ENCODE measurements at places on chromosomes 13 and 19.
A peak's percentile ranks its signal among the peaks of the same experiment; 100 is the strongest.

- no peak for DNase-seq
- no peaks in the 10 kb centered on the region for H3K27me3 ChIP-seq
- no peaks in the 10 kb centered on the region for H3K36me3 ChIP-seq
- no peak overlapping the region for H3K27ac ChIP-seq
Measured at GRCh38 chr13:103184413-103184812, 118.2 kb upstream of the SLC10A2 start.

GRCh38 chr19:28427376-28428083 is 785.4 kb downstream of the UQCRFS1 start:
- H3K4me3 ChIP-seq = no peak overlapping the region
- no peaks in the 10 kb centered on the region for H3K27me3 ChIP-seq
- no peak overlapping the region for H3K27ac ChIP-seq

- H3K4me3 ChIP-seq = no peak overlapping the region
- H3K4me1 ChIP-seq = peaks cover 9% of the 10 kb centered on the region
- H3K27me3 ChIP-seq = no peaks in the 10 kb centered on the region
- no peak for DNase-seq
- no peak overlapping the region for H3K27ac ChIP-seq
- peaks cover 19% of the 10 kb centered on the region for H3K36me3 ChIP-seq
Measured at GRCh38 chr19:2733930-2734588, 5.8 kb downstream of the SLC39A3 start.

- H3K36me3 ChIP-seq = peaks cover 63% of the 10 kb centered on the region
- H3K27me3 ChIP-seq = no peaks in the 10 kb centered on the region
- no peak overlapping the region for H3K27ac ChIP-seq
- DNase-seq = no peak
- H3K4me1 ChIP-seq = peaks cover 40% of the 10 kb centered on the region
- no peak overlapping the region for H3K4me3 ChIP-seq
Measured at GRCh38 chr13:114059946-114060860, 72.2 kb downstream of the RASA3 start.

GRCh38 chr13:27926644-27927434 is 7.0 kb downstream of the PDX1 start:
- no peak overlapping the region for H3K4me3 ChIP-seq
- no peak for DNase-seq
- no peaks in the 10 kb centered on the region for H3K36me3 ChIP-seq
- H3K27ac ChIP-seq = no peak overlapping the region
- H3K4me1 ChIP-seq = peaks cover 19% of the 10 kb centered on the region
- peaks cover 56% of the 10 kb centered on the region for H3K27me3 ChIP-seq

DNA sequence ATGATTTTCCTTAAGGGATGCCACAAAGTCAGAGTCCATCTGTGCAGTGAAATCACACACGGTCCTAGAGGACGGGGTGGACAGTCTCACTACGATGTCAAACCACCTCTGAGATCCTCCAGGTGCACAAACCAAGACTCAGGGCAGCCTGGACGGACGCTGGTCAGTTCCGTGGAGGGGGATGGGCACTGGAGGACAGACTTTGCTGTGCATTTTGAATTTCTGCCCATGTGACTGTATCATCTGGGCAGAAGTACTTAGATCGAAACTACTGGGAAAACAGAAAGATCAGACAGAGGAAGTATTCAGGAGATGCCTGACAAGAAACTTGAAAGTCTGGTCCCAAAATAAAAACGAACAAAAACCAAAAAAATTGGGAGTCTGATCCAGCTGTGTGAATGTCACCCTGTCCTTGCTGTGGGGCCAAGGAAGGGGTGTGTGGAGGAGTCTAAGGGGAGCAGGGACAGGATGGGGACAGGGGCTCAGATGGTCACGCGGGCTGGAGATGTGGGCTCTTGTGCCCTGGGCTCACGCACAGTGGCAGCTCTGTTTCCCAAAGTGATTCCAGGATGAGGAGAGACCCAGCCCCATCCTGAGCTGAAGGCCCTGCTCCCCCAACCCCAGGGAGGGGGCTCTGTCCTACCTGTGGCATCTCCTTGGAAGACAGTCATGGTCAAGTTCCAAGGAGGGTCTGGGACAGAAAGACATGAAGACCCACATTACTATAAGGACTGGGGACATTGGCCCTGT is 1.5 kb downstream of the SIGLEC8 start:
- H3K4me1 ChIP-seq = no peaks in the 10 kb centered on the region
- no peaks in the 10 kb centered on the region for H3K36me3 ChIP-seq
- no peaks in the 10 kb centered on the region for H3K27me3 ChIP-seq
- H3K27ac ChIP-seq = no peak overlapping the region
- no peak overlapping the region for H3K4me3 ChIP-seq
- DNase-seq = no peak

DNA sequence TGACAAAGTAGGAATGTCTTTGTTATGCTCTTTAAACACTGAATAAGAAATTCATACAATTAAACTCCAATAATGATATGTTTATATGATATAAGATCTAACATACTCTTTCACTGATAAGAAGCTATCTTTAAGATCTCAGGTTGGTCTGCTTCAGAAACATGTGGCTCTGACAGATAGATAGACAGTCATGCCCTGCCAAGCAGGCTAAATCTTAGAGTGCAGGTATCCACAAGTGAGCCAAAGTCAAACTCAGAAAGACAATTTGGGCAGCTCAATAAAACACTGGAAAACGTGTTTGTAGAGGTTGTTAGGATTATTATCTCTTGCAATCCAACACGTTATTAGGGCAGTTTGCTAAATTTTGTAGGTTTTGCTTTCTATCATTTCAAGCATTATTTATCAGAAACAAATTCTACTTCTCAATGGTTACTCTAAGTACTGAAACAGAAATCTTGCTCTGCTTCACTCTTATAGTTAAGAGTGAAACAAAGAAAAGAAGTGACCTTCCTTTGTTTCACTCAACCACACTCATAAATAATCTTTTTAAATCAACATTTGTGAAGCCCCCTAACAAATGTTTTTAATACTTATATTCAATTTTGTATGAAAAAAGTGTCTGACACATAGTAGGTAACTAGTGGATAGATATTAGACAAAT is 1255.6 kb downstream of the DIAPH3 start:
- H3K4me3 ChIP-seq = no peak overlapping the region
- H3K27ac ChIP-seq = no peak overlapping the region
- no peak for DNase-seq
- H3K27me3 ChIP-seq = no peaks in the 10 kb centered on the region

DNA sequence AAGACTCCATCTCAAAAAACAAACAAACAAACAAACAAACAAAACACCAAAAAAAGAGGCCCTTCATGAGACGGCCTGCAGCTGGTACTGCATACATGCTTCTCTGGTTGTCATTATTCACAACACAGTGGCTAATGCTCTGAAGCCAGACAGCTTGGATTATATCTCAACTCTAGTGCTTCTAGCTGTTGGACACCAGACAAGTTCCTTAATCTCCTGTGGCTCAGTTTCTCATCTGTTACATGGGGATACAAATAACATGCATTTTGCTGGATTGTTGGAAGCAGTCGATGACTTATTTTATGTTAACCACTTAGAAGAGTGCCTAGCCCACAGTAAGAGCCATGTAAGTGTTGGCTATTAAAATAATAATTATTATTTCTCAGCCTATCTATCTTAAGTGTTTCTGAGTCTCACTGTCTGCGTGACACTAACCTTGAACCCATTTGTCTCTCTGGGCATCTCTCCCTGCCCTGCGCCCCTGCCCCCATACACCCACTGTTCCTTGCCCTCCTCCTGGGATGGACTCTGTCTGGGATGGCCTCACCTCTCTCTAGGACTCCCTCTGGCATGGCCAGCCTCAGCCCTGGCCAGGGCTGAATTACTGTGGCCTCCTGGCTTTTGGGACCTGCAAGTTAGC is 3.1 kb upstream of the JUNB start:
- H3K4me1 ChIP-seq = peaks cover 62% of the 10 kb centered on the region
- no peak overlapping the region for H3K4me3 ChIP-seq
- no peaks in the 10 kb centered on the region for H3K36me3 ChIP-seq
- no peaks in the 10 kb centered on the region for H3K27me3 ChIP-seq
- DNase-seq = no peak
- H3K27ac ChIP-seq = peak overlapping the region; percentile 100

GRCh38 chr13:73987618-73988017 is 146.6 kb downstream of the KLF12 start:
- no peaks in the 10 kb centered on the region for H3K27me3 ChIP-seq
- no peak overlapping the region for H3K27ac ChIP-seq
- H3K36me3 ChIP-seq = peaks cover 4% of the 10 kb centered on the region
- no peak overlapping the region for H3K4me3 ChIP-seq
- no peak for DNase-seq

GRCh38 chr13:30504081-30504480 is 38.3 kb upstream of the HMGB1 start:
- no peaks in the 10 kb centered on the region for H3K4me1 ChIP-seq
- no peak overlapping the region for H3K4me3 ChIP-seq

DNA sequence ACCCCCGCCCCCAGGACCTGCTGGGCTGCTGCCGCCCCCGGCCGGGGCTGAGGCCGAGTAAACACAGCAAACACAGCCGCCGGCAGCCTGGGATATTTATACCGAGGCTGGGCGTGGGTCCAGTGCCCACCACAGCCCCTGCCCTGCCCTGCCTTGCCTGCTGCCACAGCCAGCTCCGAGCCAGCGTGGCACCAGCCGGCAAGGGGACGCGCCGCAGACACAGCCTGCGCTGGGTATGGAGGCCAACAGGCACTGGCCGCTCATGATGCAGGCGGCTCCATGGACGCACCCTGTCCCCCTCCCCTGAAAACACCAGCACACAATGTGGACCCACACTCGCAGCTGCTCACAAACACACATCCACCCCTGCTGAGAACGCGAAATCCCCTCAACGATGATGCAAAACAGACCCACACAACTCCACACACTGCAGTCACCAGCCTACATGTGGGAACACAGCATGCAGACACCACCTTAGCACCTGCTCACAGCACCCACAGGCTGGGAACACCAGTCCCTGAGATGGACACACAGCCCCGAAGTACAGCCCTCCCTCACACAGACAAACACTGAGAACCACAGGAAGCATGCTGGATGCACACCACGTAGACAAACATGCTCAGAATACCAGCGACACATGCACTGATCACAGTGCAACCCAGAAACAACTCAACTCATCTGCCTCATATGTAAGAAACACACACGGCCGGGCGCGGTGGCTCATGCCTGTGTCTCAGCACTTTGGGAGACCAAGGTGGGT is 16.2 kb downstream of the CCDC97 start:
- H3K27ac ChIP-seq = peak overlapping the region; percentile 76
- DNase-seq = no peak
- no peaks in the 10 kb centered on the region for H3K27me3 ChIP-seq
- peaks cover 46% of the 10 kb centered on the region for H3K36me3 ChIP-seq

DNA sequence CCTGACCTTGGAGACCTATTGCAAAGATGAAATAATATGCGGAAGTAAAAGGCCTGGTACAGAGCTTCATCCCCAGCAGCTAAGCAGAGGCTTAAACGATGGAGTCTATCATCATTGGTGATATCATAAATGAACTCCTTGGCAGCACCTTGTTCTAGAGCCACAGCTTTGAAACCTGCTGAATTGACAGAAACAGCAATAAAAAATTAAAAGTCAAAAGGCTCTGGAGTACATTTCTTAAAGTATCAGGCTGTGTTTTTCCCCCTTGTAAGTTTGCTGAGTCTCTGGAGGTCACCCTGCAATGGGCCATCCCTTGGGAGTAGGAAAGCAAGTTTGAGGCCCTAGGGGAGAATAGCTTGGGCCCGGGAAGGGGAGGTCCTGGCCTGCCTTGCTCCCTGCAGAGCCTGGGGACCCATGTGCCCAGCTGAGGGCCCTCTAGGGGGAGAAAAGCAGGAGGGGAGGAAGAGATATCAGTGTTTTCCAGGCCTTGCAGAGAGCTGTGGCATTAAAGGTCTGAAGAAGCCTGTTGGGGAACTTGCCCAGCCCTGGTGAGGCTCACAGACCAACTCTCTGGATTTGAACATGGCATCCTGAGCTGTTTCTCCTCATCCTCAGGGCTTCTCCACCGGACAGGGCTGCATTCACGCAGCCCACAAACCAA is 416.1 kb downstream of the ZNF536 start:
- H3K27ac ChIP-seq = no peak overlapping the region
- no peaks in the 10 kb centered on the region for H3K27me3 ChIP-seq
- H3K36me3 ChIP-seq = no peaks in the 10 kb centered on the region

- H3K4me3 ChIP-seq = no peak overlapping the region
- H3K36me3 ChIP-seq = no peaks in the 10 kb centered on the region
- DNase-seq = no peak
- no peaks in the 10 kb centered on the region for H3K27me3 ChIP-seq
Measured at GRCh38 chr13:74219566-74219965, 85.4 kb upstream of the KLF12 start.

GRCh38 chr13:79749984-79750551 is 269.1 kb downstream of the NDFIP2 start:
- no peaks in the 10 kb centered on the region for H3K4me1 ChIP-seq
- H3K27me3 ChIP-seq = no peaks in the 10 kb centered on the region
- no peak for DNase-seq
- H3K27ac ChIP-seq = no peak overlapping the region
- no peak overlapping the region for H3K4me3 ChIP-seq
- H3K36me3 ChIP-seq = no peaks in the 10 kb centered on the region

DNA sequence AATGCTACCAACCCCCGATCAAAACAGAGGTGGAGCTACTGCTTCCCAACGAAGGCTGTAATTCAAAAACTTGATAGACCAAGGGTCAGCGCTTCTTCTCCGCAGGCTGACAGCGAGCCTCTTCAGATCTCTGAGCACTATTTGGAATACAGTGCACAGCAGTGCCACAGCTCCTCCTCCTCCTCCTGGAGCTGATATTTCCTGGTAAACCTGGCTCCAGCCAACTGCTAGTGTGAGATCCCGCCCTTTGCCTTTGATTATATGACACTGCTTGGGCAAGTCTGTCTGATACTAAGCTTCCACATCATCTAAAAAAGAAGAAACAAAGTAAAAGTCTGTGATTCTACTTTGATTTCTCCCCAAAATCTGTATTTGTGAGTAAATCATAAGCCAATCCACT is 710.5 kb downstream of the DACH1 start:
- no peaks in the 10 kb centered on the region for H3K4me1 ChIP-seq
- no peak overlapping the region for H3K4me3 ChIP-seq
- H3K36me3 ChIP-seq = no peaks in the 10 kb centered on the region
- no peak for DNase-seq
- H3K27me3 ChIP-seq = no peaks in the 10 kb centered on the region

- peaks cover under 1% of the 10 kb centered on the region for H3K36me3 ChIP-seq
- DNase-seq = no peak
- no peak overlapping the region for H3K27ac ChIP-seq
- H3K4me1 ChIP-seq = peaks cover 67% of the 10 kb centered on the region
- H3K4me3 ChIP-seq = no peak overlapping the region
Measured at GRCh38 chr19:47511681-47512080, 3.2 kb downstream of the NAPA start.

GRCh38 chr19:15438577-15438976 is 11.2 kb downstream of the WIZ start:
- no peaks in the 10 kb centered on the region for H3K36me3 ChIP-seq
- H3K4me3 ChIP-seq = no peak overlapping the region
- H3K4me1 ChIP-seq = peaks cover under 1% of the 10 kb centered on the region
- DNase-seq = no peak

Measured in CD4-positive, alpha-beta memory T cell (primary cell).